ENCODE measurements at places on chromosomes 3 and 15.

DNA sequence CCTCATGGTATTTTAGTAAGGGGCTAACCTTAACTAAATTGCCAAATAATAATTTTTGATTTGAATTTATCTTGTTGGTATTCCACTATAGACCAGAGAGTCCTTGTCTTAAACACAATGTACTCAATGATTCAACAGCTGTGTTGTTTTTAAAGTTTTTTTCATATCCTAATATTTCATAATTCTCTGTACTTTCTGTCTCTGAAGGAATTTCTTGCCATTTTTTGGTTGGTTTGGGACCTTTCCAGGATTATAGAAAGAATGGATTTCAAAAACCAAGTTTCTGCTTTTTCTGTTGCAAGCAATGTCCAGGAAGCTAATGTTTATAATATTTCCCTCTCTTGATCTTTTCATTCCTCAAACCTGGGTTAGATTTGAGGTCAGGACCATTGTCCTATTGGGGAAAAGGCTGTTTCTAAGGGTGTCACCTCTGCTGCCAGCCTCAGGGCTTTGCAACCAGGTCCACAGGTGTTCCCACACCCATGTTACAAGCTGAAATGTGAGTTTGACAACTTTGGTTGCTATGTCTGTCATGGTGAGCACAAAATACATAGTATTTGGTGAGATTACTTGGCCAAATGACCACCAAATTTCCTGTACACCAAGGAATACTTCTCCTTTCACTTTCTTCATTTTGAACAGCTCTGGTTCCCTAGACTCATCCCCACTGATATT lies 363.7 kb upstream of the RGMA start:
- DNase-seq, result no peak

GRCh38 chr3:187735837-187736236 lies 9.4 kb downstream of the BCL6 start:
- no peak for DNase-seq

GRCh38 chr3:40487172-40487571 lies 10.2 kb downstream of the ZNF619 start:
- DNase-seq, result no peak

DNA sequence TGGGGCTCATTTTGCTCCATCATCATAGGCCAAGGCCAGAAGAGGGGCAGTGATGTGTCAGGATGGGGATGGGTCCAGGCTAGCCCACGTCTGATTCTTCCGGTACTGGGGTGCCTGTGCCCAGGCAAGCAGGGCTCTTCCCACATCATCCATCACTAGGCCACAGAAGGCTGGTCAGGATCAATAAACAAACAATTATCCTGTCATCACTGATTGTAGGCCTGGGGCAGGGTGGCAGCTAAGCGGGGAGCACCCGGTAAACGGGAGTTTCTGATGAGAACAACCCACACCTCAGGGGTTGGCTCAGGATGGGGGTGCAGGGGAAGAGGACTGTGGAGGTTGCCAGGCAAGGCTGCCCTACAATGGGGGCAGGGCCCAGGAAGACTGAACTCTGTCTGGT lies 18.1 kb upstream of the CACNA2D2 start:
- no peak for DNase-seq

- DNase-seq, result no peak
Measured at GRCh38 chr3:98021830-98022560, 13.1 kb downstream of the GABRR3 start.

- no peak for DNase-seq
Measured at GRCh38 chr3:138946663-138947494, at the start of the genes FOXL2 and FOXL2NB. Gene FOXL2 (minus strand): TSS chr3:138947137. CDS start chr3:138946722, 415 bp downstream. Gene FOXL2NB (plus strand): TSS chr3:138947217. CDS start chr3:138947365, 148 bp downstream.

DNA sequence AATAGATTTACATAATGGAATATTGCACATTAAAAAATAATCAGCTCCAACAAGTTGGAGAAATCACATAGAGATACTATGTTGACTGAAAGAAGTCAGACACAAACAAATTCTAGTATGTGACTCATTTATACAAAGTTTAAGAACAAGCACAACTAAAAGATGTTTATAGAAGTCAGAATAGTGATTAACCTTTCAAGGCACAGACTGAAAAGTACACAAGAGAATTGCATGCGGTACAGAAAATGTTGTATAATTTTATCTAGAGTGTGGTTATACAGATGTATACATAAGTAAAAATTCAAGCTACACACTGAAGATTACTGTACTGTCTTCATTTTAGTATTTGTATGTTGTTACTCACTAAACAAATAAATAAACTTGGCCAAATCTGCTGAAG lies 19.3 kb upstream of the ATOSA start:
- no peak for DNase-seq

DNA sequence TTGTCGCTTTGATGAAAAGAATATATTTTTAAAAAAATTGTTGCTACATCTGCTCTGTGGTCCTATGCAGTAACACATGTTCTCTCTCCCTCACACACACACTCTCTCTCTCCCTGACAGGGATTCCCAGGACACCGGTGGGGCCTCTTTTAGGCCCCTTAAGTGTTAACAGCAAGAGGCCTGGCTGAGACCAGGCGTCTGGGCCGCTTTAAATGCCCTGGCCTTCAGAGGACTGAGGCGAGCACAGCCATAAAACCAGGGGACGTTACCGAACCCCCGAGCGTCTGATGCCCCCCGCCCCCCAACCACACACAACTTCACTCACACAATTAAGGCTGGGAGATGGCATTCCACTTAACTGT lies 1.7 kb downstream of the BNC1 start:
- DNase-seq, result no peak

DNA sequence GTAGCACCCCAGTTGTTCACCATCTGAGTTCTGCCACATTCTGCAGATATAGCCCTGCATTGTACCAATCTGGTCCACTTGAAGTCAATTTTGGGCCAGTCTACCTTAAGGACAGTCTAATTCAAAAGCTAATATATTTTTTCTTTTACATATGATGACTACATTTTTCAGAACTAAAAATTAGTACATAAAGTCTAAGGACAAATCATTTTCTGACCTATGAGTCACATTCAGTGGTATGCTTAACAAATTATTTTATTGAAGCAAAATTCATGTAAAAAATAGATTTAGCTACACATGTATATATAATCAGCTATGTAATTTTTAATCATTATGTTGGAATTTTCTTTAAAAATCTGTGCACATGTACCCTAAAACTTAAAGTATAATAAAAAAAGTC lies 52.1 kb upstream of the IL12A start:
- no peak for DNase-seq

DNA sequence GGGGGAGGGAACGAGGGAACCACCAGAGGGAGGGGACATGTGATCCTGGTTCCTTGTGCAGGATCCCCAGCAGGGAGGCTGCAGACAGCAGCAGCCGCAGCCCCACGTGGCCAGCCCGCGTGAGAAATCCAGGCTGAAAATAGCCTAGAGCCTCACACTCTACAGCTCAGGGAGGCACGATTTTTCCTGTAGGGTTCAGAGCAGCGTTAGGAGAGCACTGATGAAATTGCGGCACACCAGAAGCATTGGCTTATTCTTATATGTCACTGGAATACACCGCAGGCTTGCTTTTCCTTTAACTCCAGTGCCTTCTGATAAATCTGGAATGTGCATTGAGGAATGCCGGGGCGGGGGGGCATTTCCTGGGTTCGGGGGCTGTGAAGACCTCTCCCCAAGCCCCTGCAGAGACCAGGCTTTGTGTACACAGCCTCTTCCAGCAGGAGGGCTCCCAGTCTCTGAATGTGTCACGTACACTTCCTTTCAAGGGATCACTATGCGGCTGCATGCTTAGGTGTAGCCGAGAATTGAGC lies 193.0 kb downstream of the ATP10A start:
- DNase-seq, result no peak

DNA sequence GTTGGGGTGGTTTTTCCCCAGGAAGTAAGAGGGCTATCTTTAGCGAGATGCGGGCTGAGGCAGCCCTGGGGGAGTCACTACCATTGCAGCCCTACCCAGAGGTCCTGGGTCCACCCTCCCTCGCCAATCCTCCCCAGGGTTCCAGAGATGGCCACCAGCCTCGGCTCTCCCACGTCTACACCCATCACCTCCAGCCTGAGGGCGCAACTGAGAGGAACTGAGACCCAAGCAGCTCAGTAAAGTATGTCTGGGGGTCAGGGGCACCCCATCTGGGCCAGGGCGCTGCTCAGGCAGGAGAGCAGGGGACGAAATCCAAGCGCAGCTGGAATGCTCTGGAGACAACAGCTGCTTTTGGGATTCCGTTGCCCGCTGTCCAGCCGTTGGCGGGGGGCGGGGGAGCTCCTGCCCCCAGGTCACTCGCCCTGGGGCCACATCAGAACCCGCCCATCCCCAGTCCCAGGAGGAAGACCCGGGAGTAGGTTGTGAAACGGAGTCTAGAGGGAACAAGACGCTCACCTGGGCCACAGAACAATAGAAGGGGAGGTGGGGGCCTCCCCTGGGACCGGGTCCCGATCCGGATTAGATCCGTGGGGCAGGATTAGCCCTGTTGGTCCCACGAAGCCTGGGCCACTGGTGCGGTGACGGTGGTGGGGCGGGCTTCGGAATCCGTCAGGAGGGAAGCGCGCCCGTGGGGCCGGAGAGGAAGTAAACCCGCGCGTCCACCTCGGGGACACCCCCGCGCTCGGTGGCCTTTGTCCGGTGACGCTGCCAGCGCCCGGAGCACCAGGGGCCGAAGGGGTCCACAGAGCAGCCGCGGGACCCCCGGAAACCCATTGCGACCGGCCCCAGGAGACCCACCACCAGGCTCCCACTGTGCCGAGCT lies 1.4 kb upstream of the NDUFAF3 start:
- no peak for DNase-seq

GRCh38 chr3:176870451-176870850 lies 326.8 kb downstream of the TBL1XR1 start:
- DNase-seq, result no peak

GRCh38 chr3:113261063-113261625 lies 49.8 kb downstream of the BOC start:
- DNase-seq, result no peak

DNA sequence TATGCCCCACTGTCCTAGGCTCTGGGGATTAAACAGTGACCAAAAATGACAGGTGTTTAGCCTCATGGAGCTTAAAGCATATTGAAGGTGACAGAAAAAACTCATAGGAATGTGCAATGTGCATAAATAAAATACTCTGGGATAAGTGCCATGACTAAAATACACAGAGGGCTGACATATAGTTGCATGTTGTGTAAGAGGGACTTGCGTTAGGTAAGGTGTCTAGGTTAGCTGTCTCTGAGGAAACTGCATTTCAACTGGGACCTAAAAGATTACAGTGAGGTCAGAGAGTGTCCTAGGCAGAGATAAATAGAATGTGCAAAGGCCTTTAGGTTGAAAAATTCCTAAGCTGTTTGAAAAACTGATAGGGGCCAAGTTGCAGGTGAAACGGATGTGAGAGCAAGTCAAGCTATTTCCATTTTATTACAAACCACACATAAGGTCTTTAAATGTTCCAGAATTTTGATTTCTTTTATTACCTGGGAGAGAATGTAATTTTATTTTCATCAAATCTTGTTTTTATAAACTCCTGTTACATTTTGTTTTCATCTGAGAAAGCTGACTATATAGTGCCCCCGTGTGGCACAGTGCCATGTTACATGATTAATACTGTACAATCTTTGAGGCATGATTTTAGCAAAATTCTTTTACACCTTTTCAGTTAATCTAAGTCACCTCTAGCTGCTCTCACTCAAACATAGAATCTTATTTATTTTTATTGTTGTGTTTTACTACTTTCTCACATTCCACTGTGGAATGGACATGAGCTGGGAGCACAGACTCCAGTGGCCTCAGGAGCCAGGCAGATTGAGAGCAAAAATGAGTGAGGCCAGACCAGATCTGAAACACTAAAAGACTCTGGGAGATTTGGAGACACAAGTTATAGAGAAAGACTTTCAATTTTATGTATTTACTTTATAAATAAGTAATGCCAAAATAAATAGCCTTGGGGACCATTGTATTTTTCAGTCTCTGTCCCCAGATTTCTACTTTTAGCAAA lies 259.6 kb upstream of the ZNF717 start:
- DNase-seq, result no peak

DNA sequence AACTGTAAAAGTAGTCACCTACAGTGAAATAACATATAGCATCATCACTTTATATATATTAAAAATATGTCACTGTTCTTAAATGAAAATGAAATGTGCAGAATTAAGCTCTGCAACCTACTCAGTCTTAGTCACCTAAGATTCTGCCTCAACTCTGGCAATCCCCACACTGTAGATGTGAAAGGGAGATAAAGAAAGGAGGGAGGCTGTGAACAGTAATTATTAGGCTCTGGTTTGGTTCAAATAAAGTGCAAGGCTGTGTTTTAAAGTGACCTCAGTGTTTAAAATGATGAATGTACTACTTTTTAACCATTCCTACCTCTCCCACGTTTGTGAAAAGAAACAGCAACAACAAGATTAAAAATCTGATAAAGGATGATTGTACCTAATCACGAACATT lies 72.2 kb downstream of the ATP8B4 start:
- DNase-seq, result no peak

GRCh38 chr3:135633078-135633477 lies 332.4 kb upstream of the PPP2R3A start:
- no peak for DNase-seq

- no peak for DNase-seq
Measured at GRCh38 chr3:70815817-70816216, 503.4 kb upstream of the MDFIC2 start.

- no peak for DNase-seq
Measured at GRCh38 chr3:31754575-31755278, 222.0 kb downstream of the STT3B start.

DNA sequence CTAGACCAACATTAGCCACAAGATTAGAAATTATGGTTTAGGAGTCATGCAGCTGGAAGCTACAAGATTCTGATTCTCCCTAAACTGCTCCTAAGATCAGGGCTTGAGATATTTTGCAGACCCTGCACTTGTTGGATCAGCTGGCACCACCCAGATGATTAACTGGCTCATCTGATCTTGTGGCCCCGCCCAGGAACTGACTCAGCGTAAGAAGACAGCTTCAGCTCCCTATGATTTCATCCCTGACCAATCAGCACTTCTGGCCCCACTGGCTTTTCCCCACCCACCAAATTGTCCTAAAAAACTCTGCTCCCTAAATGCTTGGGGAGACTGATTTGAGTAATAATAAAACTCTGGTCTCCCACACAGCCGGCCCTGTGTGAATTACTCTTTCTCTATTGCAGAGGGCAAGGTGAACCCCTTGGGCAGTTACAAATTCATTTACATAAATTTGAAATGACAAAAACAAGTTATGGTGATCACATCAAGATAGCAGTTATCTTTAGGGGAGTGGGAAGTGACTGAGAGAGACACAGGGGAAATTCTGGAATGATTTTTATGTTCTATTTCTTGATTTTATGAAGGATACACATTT lies 76.5 kb downstream of the CD200R1L start:
- DNase-seq, result no peak

- DNase-seq, result no peak
Measured at GRCh38 chr3:114756506-114757279, 390.4 kb downstream of the ZBTB20 start.

GRCh38 chr15:70646169-70646568 lies 117.2 kb downstream of the UACA start:
- no peak for DNase-seq

- DNase-seq, result no peak
Measured at GRCh38 chr3:24096695-24097290, 151.7 kb downstream of the NR1D2 start.

GRCh38 chr15:41827290-41827879 lies 507 bp upstream of the JMJD7 start:
- DNase-seq, result no peak

Measured in NCI-H510A treated with DMSO at 0.1 percent for 48 hours (cell line).